ENCODE measurements at places on chromosomes 16 and 17.

DNA sequence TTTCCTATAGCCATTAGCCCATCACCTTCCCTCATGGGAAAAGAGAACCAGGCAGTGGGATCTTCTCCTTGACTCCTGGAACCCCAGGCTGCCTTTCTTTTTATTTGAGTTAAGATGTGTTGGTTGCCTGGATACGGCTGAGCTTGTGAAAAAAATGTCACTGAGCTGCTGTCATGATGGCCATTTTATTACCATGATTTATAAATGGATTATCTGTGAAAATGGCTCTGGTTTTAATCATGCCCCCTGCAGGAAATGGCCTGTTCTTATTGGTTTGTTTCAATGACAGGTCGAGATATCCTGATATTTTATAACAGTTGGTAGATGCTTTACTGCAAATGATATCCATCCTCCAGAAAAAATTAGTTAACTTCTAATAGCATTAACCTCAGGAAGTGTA is 640.4 kb downstream of the CDH11 start:
- DNase-seq, result no peak

DNA sequence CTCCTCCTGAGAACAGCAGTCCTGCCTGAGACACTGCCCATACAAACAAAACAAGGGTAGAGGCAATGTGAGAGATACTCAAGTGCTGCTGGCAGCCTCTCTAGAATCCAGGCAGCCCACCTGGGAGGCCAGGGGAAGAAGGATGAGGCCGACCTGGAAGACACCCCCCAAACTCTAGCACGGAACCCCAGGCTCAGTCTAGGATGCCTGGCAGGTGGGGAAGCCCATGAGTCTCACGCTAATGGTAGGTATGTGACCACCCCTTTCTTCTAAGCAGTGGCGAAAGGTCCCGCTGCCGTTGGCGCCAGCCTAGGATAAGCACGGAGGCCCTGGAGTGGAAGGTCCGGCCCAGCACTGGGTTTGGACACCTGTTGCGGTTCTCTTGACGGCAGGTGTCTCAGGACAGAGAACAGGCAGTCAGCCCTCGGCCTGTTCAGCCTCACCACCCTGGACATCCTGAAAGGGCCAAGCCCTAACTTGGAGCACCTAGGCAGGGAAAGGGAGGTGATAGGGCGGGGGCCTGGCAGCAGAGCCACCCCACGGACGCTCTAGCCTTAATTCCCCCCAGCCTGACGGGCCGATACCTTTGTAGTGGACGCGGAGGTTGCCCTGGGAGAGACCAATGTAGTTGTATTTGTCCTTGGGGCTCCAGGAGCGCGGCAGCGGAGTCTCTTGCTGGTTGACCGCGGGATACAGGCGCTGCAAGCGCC is 487 bp downstream of the RANBP10 start:
- DNase-seq, result no peak

GRCh38 chr16:21268236-21268635 is 9.9 kb downstream of the CRYM start:
- DNase-seq, result no peak

GRCh38 chr17:62870030-62870541 is 62.0 kb upstream of the MARCHF10 start:
- DNase-seq, result no peak

DNA sequence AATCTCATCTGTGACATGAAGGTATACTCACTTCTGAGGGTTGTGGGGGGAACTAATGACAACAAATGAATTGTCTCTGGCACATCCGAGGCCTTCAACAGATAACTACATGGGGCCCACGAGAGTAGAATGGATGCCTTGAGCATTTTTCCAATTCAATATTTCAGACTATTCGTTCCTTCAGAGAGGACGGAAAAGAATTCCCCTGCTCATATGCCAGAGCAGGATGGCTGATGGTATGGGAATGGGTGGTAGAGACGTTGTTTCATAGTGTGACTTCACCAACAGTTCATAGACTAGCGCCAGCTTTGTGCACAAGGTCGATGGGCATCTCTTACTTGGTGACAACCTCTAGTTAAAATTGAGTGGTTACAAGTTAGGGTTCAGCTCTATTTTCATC is 61.3 kb downstream of the HLF start:
- no peak for DNase-seq

DNA sequence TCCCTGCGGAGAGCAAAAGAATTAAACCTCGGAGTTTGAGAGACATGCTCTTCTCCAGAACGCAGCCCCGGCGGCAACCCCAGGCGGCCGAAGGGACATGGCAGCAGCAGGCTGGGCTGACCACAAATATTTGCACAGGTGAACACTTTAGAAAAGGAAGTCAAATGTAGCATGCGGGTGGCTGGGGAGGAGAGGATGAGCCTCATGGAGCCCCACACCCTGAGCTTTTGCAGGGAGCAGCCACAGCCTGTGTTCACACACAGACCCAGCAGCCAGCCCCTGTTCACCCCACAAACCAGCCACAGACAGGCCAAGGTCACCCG is 17.8 kb downstream of the HS3ST6 start:
- no peak for DNase-seq

DNA sequence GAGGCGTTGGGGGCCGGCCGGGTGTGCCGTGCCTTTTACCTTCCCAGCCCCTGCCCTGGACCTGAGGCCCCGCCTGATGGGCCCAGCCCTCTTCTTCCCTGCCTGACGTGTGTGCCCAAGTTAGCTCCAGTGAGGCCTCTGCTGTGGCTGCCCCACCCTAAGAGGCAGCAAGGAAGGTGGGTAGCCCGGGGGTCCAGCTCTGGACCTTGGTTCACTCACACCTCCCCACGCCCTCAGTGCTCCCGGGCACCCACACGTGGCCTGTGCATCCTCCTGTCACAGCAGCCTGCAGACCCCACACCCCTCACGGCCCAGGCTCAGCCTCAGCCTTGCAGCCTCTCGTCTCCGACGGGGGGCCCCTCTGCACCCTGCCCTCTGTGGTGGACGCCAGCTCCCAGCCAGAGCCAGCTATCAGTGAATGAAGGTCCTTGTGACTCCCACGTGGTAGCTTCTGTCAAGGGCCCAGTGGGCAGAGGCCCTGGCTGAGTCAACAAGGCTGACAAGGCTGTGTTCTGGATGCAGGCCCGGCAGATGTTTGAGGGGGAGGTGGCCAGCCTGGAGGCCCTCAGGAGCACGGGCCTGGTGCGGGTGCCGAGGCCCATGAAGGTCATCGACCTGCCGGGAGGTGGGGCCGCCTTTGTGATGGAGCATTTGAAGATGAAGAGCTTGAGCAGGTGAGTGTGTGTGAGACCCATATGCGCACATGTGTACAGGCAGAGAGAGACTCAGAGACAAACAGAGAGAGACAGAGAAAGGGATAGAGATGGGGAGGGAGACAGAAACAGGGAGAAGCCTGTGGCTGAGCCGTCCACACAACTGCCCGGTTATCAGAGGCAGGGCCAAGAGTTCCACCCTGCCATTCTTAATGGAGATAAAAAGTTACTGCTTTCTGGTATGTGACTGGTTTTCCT is 2.8 kb downstream of the FN3K start:
- no peak for DNase-seq

DNA sequence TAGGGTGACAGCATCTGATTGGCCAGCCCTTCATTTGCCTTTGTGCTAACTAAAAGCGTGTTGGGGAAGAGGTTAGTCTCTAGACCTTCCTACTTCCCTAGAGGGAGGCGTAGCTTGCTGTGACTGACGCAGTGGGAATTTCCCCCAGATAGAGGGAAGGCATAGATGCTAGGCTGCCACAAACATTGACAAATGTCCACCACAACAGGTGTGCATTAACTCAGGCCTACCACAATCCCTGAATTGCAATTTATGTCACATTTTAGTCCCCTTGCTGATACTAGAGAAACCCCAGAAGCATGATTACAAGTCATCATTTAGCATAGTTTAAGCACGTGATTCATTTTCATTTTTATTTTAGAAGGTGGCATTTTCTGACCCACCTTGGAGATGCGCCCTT is 76.3 kb upstream of the WSB1 start:
- no peak for DNase-seq

- DNase-seq, result no peak
Observed at GRCh38 chr17:71163121-71163812, 957.6 kb upstream of the SOX9 start.

- no peak for DNase-seq
Observed at GRCh38 chr17:81039854-81040758, 5.2 kb downstream of the BAIAP2 start.

GRCh38 chr17:80393961-80394360 is 21.0 kb upstream of the ENDOV start:
- no peak for DNase-seq

DNA sequence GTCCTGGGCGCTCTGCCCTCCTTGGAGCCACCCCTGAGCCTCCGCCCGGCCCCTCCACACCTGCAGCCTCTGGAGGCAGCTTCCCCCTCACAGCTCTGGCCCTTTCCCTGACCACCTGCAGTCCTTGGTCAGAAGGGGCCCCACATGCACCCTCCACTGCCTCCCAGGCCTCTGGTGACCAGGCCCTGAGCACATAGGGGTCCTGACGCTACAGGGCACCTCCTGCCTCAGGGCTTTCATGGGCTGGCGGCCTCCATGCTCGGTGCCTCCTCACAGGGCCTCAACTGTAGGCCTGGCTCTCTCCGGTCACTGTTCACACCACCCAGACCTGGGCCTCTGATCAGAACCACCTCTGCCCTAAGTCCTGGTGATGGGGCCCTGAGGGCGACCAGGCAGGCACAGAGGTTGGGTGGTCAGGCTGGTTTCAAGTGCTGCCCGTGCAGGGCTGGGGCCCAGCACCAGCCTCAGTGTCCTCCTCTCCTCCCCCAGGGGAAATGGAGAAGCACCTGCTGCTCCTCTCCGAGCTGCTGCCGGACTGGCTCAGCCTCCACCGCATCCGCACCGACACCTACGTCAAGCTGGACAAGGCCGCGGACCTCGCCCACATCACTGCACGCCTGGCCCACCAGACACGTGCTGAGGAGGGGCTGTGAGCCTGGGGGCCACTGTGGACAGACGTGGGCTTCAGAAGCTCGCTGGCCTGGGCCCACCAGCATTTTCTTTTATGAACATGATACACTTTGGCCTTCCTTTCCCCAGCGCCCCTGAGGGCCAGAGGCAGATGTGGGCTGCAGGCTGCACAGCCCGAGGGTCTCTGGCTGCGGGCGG is 3.9 kb downstream of the APRT start:
- DNase-seq, result no peak

DNA sequence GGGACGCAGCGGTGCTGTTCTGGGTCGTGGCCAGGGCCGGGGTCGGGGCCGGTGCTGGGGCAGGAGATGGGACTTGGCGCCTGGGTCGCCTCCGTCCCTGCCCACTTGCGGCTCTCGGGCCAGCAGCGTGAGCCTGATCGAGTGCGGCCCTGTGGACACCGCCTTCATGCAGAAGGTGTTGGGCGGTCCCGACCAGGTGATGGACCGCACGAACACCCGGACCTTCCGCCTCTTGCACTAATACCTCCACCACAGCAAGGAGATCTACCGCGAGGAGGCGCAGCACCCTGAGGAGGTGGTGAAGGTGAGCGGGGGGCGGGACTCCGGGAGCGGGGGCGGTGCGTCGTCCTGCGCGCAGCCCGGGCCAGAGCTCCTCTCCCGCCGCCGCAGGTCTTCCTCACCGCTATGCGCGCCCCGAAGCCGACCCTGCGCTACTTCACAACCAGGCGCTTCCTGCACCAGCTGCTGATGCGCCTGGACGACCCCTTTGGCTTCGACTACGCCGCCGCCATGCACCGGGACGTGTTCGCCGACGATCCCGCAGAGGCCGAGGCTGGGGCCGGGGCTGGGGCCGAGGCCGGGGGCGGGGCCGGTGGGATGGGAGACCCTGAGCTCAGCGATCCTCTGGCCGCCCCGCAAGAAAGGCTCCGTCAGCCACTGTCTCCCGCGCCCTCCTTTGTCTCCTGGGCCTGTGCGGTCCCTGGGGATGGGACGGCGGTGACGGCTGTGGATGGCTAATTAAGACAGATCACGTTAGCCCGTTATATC is 4.5 kb upstream of the HSD17B1 start:
- no peak for DNase-seq

DNA sequence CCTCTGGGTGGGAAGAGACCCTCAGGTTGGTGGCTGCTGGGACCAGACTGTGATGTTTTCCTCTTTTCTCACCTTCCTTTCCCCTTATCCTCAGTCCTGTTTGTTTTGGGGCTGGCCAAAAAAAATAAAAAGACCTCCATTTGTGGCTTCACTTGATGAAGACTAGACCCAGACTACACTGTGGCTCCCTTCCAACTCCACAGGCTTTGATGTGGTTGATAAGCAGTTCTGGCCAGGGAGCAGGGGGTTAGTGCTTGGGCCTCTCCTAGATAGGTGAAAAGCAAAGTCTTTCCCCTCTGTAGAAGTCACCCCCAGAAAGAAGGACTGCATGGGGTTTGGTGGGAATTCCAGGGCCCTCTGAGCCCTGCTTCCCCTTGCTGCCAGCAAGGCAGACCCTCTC is 11.2 kb upstream of the ADAM11 start:
- DNase-seq, result no peak

DNA sequence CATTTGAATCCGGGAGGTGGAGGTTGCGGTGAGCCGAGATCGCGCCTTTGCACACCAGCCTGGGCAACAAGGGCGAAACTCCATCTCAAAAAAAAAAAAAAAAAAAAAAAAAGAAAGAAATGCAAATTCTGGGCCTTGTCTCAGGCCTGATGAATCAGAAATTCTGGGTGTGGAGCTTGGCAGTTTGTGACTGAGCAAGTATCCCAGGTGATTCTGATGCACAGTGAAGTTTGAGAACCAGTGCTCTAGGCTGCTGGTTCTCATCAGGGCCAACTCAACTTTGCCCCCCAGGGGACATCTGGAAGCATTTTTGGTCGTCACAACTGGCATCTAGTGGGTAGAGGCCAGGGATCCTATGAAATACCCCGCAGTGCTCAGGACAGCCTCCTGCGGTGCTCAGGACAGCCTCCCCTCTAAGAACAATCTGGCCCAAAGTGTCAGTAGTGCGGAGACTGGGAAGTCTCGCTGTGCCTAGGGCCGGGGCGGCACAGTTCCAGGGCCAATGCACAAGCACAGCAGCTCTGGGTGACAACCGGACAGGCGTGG is 55.9 kb downstream of the SDK2 start:
- no peak for DNase-seq

DNA sequence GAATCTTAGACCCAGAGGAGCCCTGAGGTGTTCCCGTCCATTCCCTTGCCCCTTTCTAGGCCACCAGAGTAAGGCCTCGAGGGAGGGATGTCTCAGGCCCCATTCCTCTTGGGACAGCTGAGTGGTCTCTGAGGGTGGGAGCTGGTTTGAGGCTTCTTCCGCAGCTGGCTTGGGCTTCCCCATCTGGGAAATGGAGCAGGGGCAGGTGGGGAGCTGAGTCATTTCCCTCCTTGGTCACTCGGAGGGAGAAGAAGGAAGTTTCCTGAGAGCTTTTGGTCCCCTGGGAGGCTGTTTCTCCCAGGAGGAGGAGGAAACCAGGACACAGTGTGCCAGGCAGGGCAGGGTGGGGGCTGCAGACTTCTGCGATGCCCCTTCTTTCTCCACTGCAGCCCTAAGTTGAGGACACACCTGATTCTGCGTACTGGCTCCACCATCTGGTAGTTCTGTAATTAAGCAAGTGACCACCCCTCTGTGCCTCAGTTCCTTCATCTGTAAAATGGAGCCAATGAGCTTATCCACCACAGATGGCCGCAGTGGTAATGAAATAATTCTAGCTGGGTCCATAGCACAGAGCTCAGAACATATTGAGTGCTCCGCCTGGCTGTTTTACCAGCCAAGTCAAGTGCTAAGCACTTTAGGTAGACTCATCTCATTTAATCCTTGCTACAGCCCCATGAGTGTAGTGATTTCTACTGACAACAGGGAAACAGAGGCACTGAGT is 1.6 kb upstream of the KCNJ12 start:
- DNase-seq, result no peak

Data from stimulated activated CD4-positive, alpha-beta T cell treated with anti-CD3 and anti-CD28 coated beads, TNF-alpha, amount 100 ng/mL, for 48 hours (primary cell).